ENCODE measurements at places on chromosomes 7 and 10.

DNA sequence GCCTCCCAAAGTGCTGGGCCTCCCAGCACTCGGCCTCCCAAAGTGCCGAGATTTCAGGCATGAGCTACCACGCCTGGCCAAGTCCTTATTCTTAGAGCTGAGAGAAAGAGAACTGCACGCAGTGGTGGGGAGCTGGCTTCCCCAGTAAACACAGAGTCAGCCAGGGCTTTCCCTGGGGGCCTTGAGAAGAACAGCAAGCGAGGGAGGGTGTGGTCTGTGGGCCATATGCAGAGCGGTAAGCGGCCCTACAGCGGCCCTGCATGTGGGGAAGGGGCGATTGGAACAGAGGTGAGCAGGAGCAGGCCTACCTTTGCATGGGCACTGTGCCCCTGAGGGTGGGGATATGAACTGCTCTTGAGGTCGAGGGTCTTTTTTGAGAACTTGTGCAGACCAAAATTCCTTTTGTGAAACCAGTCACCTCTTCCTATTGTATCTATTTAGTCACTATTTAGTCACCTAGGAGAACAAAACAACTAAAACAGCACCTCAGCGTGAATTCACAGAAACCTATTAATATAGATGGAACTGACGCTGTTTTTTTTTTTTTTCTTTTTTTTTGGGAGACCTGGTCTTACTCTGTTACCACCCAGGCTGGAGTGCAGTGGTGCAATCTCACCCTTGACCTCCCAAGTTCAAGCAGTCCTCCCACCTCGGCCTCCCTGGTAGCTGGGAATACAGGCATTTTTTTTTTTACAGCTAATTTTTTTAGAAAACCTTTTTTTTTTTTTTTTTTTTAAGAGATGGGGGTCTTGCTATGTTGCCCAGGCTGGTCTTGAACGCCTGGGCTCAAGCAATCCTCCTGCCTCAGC is 36.9 kb upstream of the SH2D4B start:
- no peak for DNase-seq

DNA sequence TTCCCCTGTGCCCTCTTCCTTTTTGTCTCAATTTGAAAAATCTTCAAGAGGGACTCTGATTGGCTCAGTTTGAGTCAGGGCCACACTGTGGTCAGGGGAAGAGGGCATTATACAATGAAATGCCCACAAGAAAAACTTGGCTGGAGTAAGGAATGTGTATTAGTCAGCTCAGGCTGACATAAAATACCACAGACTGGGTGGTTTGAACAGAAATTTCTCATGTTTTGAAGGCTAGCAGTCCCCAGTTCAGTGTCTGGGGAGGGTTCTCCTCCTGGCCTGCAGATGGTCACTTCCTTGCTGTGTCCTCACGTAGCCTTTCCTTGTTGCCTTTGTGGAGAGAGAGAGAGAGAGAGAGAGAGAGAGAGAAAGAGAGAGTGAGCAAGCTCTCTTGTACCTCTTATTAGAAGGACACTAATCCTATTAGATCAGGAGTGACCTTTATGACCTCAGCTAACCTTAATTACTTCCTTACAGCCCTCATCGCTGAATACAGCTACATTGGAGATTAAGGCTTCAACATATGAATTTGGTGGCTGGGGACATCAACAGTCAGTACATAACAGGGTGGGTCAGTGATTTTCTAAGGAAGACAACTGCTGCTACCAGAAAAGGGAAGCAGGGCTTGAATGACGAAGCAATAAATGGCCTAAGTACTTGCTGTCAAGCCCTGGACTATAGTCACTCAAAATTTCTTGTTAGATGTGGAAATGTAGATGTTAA is 25.8 kb upstream of the FAM13C start:
- peak; percentile 54 for DNase-seq

GRCh38 chr10:80459047-80459865 is 5.1 kb downstream of the TSPAN14 start:
- DNase-seq, result peak; percentile 84

GRCh38 chr7:95933618-95934017 is 161.3 kb downstream of the DYNC1I1 start:
- DNase-seq, result no peak

DNA sequence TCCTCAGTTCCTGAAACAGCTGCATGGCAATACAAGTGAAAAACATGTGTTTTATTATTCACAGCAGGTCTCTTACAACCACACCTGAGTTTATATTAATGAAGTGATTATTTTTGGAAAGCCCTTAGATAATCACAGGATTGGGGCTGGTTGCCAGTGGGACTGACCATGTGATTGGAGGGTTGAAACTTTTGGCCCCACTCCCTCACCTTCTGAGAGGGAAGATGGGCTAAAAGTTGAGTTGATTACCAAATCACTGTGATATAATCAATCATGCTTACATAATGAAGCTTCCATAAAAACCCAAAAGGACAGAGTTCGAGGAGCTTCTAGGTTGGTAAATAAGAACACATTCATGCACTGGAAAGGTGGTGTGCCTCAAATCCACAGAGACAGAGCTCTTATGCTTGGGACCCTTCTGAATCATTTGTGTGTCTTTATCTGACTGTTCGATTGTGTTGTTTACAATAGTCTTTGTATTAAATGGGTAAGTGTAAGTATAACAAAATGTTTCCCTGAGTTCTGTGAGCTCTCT is 393.9 kb downstream of the RPS24 start:
- DNase-seq, result no peak

DNA sequence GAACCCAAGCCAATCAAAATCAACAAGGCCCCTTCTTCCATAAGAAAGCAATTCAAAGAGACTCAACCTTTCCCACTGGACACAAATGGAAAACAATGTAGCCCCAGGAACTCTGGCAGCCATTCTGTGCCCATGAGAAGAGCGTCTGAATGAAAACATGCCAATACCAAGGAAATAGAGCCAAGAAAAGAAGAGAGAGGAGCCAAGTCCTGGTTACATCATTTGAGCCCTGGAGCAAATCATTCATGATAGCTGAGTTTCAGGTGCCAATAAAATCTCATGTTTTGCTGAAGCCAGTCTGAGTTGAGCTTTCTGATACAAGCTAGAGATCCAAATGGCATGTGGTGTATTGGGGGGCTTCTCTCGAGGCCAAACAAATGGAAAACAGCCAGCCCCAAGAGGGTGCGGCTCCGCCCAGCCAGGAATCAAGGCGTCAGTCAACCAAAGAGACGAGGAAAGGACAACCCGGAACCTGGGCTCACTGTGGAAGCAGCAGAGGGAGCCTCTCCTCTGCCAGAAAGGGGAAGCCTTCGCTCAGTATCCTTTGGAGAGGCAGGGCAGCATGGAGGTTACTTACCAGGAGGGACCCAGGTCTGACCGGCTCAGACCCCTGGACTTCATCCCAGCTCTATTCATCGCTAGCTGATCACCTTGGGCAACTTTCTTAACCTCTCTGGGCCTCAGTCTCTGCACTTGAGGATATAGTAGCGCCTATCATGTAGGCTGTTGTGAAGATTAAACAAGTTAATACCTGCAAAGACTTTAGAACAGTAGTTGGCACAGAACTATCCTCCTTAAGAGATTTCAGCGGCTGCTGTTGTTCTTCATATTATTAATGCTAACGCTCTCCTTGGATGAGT is 61.8 kb downstream of the OAT start:
- no peak for DNase-seq

DNA sequence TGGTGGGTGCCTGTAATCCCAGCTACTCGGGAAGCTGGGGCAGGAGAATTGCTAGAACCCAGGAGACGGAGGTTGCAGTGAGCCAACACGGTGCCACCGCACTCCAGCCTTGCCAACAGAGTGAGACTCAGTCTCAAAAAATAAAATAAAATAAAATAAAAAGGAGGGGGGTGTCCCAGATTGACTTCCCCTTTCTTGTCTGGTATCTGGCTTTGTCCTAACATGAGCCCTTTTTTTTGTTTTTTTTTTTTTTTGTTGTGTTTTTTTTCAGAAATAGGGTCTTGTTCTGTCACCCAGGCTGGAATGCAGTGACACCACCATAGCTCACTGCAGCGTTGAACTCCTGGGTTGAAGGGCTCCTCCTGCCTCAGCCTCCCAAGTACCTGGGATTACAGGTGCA is 4.7 kb downstream of the CASP2 start:
- DNase-seq, result no peak

DNA sequence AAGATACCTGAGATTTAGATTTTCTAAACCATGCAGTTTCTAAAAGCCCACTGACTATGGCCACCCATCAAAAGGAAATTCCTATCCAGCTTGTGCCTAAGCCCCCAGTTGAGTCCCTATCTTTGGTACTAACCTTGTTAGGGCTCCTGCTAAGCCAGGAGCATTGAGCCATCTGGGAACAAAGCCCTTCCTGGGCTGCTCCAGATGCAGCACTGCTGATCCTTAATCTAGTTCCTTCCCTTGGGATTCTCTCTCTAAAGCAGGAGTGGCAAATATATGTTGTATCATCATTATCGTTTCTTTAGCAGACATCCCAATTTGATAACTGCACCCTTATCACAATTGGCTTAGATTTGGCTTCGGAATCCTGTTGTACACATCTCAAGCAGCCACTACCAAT is 24.7 kb upstream of the PDLIM1 start:
- DNase-seq, result no peak

DNA sequence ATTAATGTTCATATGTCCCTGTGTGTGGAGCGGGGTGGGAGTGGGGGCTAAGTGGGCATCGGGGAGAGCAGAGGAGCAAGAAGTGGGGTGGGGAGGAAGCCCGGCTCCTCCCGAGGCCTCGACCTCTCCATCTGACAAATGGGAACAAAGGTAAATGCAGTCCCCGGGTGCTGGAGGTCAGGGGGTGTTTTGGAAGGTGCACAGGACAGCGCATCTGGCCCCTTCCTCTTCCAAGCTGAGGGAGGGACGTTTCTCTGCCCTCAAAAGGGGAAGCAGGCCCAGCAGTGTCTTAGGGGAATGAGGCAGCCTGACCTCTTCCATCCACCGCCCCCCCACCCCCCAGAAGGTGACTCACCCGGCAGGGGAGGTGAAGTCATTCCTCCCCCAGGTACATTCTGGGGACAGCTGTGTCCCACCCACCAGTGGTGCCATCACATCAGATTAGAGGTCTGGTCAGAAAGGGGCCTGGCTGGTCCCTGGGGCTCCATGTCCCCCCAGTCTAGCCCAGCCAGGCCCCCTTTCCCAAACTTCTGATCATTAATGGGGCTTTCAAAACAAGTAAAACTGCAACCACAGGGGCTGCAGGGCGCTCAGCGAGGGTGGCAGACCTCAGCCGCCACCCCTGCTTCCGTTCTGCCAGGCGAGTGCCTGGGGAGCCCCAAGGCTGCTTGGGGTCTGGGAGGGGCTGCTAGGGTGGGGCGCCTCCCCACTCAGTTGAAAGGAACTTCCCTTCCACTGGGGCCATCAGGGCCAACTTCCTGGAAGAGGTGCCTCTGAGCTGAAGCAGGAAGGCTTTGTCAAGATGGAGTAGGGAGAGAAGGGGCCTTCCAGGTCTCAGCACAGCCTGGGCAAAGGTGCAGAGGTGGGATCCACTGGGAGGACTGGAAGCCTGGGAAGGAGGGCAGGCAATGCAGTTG is 10.8 kb downstream of the LFNG start:
- peak; percentile 79 for DNase-seq

DNA sequence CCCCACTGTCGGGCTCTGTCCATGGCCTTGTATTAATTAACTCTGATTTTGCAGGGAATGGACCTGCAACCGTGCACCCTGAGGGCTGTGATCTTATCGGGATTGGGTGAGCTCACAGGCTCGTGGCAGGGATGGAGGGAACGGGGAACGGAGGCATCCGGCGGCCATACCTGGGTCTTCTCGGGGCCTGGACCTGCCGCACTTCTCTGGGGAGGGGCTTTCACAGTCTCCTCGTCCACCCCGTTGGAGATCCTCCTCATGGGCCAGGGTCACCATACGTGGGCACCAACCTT is 57.5 kb upstream of the SHH start:
- DNase-seq, result no peak

- DNase-seq, result no peak
Observed at GRCh38 chr10:84546609-84547008, 218.2 kb downstream of the CCSER2 start.

DNA sequence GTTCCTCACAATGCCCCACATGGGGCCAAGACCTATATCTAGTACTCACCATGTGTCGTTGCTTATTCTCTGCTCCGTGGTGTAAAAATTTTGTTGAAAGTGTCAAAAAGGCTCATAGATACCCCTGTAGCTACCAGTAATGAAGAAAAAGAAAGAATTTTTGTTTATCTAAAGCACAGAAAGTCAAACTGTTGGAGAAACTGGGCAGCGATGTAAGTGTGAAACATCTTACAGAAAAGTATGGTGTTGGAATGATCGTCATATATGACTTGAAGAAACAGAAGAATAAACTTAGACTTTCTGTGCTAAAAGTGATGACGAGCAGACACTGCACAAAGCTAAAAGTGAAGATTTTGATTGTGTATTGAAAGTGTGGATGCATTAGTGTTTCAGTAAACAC is 626.6 kb upstream of the GHITM start:
- no peak for DNase-seq

DNA sequence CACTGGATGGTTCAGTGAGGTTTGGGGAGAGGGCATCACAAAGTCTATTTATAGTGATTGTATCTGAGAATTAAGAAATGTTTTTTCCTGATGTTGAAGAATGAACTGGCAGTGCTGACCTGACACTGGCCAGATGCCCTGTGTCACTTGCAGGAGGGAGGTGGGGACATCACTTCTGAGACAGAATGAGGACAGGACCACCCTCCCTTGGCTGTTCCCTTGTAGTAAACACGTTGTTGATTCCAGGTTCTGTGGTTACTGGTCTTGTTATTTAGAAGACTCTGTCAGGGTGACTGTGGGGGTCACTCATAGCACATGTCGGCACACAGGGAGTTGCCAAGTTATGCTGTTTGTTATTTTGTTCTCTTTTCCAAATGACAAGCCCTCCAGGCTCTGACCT is 126.4 kb downstream of the ADCY1 start:
- no peak for DNase-seq
